Nucleus accumbens (tissue), 56 donors: ENCODE measurements at places on chromosomes 6 and 20.
A peak's percentile ranks its signal among the peaks of the same experiment; 100 is the strongest.

- no peak for DNase-seq
Measured at GRCh38 chr6:53469163-53469562, 75.7 kb downstream of the GCLC start.

DNA sequence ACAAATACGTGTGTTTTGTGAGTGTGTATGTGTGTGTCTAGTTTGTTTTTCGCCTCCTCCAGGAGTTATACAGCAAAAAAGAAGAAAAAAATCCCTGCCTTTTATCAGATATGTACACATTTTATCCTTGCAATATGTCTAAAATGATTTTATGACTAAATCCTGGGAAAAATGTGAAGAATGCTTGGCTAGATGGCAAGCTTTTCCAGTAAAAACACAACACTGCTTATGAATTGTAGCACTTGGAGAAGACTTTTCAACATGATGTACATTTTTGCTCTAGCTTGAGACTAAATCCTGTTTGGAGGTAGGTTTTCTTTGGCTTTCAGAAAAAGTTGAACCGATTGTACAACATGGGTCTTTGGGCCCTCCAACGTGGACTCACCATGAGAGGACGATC, 160.2 kb downstream of the GMPR start:
- DNase-seq: no peak

DNA sequence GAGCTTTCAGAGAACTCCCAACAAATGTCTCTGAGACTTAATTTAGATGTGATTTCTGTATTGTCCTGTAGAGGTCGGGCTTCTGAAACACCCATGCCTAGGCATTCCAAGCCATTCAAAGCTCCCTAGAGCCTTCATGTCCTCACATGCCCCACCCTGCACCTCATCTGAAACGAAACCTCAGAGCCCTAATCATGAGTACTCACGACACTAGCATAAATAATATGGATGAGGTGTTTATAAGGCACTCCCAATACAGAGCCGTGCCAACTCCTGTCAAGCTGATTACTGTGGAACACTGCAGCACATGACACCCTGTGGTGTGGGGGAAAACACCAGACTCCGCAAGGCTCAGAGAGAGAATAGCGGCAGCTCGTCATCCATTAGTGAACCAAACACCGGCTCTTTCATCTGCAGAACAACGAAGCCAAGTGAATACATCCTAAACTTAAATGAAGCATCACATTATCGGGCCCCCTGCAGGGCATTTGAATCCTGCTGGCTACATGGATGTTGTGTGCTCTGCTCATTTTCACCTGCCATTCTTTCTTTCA, 83.8 kb downstream of the FNDC1 start:
- DNase-seq: no peak

DNA sequence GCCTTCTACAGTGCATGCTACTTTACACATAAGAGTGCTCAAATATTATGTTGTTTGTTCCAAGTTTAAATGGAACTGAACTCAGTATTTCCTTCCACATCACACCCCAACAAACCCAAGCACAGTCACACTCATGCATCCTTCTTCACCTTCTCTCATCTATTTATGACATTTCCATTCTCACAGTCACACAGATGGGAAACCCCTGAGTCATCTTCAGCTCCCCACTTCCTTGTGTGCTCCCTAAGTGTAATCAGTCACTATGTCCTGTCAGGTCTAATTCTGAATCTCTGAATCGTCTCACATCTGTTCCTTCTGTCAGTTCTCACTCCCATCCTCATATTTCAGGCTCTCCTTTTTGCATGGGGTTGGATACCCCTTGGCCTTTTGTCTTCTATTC, 96.0 kb downstream of the RIMS1 start:
- no peak for DNase-seq

DNA sequence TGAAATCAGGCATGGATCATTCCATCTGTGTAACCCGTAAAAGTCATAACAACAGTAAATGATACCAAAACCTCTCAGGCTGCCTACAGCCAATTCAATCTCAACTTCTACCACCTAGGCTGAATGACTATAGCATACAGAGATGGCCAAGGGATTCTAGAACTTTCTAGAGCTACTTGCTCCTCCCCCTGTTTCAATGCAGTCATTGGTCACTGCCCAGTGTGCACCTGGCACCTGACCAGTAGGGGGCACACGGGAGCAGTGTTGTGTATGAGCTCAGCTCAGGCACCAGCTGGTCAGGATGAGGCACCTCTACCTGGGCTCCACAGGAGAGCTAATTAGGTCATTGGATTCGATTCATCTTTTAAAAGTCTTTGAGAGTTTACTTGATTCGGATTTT, 86.2 kb downstream of the PLEKHG1 start:
- DNase-seq: no peak

DNA sequence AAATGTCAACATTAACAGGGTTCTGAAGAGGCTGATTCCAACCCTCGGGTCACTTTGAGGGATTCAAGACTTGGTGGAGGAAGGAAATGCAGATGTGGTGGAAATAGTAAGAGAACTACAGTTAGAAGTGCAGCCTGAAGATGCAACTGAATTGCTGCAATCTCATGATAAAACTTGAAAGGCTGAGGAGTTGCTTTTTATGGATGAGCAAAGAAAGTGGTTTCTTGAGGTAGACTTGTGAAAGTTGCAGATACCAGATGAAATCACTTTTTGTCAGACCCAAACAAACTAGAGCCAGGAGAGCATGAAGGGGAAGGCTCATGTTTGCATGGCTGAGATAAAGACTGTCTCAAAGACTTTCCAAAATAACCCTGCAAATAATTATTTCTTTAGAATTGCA, 16.2 kb downstream of the ANKRD6 start:
- no peak for DNase-seq

GRCh38 chr6:163878698-163879097, 464.2 kb downstream of the QKI start:
- DNase-seq: no peak

- DNase-seq: no peak
Measured at GRCh38 chr6:165146456-165146855, 162.9 kb downstream of the C6orf118 start.

DNA sequence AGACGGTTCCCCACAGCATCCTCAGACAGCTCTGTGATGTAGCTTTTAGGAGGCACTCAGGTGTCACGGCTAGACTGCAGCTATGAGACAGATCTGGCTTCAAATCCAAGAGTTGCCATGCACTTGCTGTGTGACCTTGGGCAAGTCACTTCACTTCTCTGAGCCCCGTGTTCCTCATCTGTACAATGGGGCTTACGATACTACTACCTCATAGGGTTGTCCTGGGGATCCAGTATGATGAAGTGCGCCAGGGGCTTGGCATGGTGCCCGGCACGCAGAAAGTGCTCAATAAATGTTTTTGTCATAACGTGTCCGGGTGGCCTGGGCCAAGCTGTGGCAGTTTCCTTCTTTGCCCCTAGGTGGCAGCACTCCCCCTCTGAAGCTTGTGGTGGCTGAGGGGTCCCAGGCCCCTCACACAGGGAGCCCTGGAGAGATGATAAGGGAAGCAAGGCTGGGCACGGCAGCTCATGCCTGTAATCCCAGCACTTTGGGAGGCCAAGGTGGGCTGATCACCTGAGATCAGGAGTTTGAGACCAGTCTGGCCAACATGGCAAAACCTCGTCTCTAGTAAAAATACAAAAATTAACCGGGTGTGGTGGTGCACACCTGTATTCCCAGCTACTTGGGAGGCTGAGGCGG, 19.1 kb upstream of the CHMP4B start:
- DNase-seq: peak; percentile 4

GRCh38 chr6:54525731-54526130, 217.5 kb downstream of the TINAG start:
- no peak for DNase-seq

- DNase-seq: no peak
Measured at GRCh38 chr6:149403534-149403933, 3.5 kb downstream of the SUMO4 start.

GRCh38 chr6:139374357-139375225, at the start of gene CITED2:
CITED2 (minus strand) TSS chr6:139374648; CDS start chr6:139373944, 704 bp downstream.
- DNase-seq: peak; percentile 86

- DNase-seq: no peak
Measured at GRCh38 chr20:38078084-38078483, 44.5 kb downstream of the RPRD1B start.

- DNase-seq: no peak
Measured at GRCh38 chr6:36430351-36430750, 12.3 kb downstream of the PXT1 start.

DNA sequence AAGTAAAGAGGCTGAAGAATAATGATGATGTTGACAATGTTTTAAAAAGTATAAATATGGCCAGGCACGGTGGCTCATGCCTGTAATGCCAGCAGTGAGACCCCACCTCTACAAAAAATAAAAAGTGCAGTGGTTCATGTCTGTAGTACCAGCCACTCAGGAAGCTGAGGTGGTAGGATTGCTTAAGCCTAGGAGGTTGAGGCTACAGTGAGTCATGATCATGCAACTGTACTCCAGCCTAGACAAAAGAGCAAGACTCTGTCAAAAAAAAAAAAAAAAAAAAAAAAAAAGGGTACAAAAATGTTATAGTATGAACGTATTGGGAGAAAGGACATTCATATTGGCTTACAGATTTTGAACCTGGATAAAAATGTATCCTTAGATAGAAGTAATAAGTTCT, 543.1 kb upstream of the IRAK1BP1 start:
- no peak for DNase-seq

DNA sequence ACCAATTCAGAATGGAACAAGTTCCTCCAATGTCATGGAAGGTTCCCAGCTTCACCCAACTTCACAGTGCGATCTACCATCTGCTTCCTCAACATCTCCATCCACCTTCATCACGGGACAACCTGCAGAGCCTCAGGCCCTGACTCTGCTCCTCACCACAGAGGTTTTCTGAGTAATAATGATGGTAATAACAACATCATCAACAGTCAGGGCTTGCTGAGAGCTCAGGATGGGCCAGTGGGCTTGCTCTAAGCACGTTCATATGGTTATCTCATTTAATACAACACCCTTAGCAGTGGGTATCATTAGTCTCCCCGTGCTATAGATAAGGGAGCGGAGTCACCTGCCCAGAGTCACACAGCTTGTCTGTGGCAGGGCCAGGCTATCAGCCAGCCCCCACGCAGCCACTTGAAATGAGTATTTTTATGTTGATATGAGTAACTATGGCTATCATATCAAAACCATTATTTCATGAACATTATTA, 38.6 kb downstream of the PREX1 start:
- no peak for DNase-seq

DNA sequence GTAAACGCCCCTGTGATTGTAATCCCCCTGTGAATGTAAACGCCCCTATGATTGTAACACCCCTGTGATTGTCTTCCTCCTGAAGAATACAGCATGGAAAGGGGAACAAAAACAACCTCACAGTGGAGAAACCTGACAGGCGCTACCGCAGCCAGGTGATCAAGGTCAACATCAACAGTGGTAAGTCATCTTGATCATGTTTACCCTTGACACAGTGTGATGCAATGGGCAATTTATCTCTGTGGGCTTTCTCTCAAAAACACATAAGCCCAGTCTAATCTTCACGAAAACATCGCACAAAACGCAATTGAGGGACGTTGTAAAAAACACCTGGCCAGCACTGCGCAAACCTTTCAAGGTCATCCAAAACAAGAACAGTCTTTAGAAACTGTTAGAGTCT, 277.2 kb downstream of the PRKN start:
- DNase-seq: no peak

DNA sequence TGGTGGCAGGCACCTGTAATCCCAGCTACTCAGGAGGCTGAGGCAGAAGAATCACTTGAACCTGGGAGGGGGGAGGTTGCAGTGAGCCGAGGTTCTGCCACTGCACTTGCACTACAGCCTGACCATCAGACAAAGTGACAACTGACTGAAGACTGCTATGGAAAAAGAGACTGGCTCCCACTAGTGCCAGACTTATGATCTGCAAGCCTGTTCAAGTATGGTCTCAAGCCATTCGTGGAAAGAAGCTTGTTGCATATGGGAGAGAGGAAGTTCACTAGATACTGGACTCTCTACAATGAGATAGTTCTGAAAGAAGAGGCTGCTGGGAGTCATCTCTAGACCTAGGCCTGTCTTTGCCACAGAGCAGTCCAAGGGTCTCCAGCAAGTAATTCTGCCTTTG, 26.7 kb downstream of the MDN1 start:
- DNase-seq: no peak

GRCh38 chr20:40111282-40111681, 577.8 kb downstream of the MAFB start:
- no peak for DNase-seq

DNA sequence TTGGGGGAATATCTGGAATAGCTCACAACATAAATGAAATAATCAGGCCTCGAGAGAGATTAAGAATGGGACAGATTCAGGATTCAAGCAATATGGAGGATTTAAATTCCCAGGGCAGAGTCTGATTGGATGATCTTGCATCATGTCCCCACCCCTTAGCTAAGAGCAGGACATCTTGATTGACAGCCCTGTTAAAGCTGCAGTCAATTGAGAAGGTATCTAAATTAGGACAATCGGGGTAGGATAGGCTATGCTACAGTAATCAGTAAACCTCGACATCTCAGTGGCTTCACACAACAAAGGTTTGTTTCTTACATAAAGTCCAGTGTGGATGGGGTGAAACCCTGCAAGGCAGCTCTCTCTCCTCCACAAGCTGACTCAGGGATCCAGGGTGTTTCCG, 109.5 kb downstream of the EYA2 start:
- DNase-seq: no peak

GRCh38 chr6:37289931-37290330, 32.0 kb upstream of the TMEM217 start:
- DNase-seq: no peak

- no peak for DNase-seq
Measured at GRCh38 chr20:46546936-46547335, 3.5 kb downstream of the OCSTAMP start.

- no peak for DNase-seq
Measured at GRCh38 chr6:109023356-109023925, 71.2 kb downstream of the SESN1 start.

DNA sequence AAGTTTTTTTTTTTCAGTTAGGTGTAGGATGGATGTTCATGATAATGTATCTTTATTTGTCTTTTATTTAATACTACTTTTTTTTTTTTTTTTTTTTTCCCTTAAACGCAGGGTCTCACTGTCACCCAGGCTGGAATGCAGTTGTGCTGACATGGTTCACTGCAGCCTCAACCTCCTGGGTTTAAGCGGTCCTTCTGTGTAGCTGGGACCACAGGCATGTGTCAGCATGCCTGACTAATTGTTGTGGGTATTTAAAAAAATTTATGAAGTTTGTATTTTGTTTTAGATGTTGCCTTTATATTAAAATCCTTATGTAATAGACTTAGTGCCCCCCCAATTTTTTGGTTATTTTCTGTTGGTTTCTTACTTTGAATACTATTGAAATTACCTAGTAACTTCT, 42.6 kb downstream of the NCOA3 start:
- no peak for DNase-seq

GRCh38 chr6:101762851-101763250, 369.3 kb downstream of the GRIK2 start:
- DNase-seq: no peak

- no peak for DNase-seq
Measured at GRCh38 chr6:31395832-31396231, 7.6 kb upstream of the MICA start.

- no peak for DNase-seq
Measured at GRCh38 chr20:11867291-11867919, 50.3 kb upstream of the BTBD3 start.

DNA sequence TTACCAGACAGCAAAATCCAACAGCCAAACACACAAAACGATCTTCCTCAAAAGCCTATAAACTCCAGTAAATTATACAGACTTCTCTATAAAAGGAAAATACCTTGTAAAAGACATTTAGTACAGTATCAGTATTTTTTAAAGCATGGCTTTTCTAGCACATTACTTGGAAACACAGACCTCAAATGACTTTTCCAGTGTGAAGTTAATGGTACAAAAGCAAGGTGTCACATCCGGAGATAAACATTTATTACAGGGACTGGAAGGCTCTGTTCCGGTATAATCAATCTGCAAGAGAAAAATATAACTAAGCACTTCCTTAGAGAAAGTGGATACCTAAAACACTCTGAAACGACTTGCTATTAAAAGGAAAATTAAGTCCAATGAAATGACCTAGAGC, 17.1 kb downstream of the TMEM30A start:
- DNase-seq: no peak
